ENCODE measurements at places on chromosomes 3 and 15.
A peak's percentile ranks its signal among the peaks of the same experiment; 100 is the strongest.

- DNase-seq = no peak
Observed at GRCh38 chr3:98966434-98966833, 64.9 kb upstream of the DCBLD2 start.

DNA sequence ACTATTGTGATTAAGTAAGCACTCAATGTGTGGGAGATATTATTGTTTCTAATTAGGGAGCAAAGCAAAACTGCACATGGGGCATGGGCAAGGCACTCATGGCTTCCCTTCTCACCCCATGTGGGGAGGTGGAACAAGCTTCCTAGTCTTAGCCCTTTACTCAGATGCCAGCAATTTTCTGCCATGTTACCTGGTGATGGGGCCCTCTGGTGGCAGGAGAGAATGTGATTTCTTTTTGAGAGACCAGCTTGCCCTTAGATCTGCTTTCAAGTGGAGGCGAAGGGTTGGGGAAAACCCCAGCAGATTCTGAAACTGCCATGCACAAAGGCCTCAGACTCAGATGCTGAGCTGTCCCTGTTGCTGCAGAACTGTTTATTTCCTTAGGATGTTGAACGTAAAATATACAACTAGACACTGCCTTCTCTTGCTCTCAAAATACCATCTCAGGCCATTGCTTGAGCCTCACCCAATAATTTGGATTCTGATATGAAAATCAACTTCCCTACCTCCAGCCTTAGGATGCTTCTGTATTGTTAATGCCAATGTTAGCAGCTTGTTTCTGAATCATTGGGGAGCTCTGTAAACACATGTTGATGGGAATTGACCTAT lies 130.2 kb upstream of the TPRG1 start:
- peak; percentile 86 for DNase-seq

GRCh38 chr3:178100908-178101307 lies 435.3 kb upstream of the KCNMB2 start:
- DNase-seq = no peak

- no peak for DNase-seq
Observed at GRCh38 chr3:128278130-128278529, 124.8 kb downstream of the EEFSEC start.

- DNase-seq = peak; percentile 9
Observed at GRCh38 chr3:60298141-60298540, 953.1 kb downstream of the FHIT start.

DNA sequence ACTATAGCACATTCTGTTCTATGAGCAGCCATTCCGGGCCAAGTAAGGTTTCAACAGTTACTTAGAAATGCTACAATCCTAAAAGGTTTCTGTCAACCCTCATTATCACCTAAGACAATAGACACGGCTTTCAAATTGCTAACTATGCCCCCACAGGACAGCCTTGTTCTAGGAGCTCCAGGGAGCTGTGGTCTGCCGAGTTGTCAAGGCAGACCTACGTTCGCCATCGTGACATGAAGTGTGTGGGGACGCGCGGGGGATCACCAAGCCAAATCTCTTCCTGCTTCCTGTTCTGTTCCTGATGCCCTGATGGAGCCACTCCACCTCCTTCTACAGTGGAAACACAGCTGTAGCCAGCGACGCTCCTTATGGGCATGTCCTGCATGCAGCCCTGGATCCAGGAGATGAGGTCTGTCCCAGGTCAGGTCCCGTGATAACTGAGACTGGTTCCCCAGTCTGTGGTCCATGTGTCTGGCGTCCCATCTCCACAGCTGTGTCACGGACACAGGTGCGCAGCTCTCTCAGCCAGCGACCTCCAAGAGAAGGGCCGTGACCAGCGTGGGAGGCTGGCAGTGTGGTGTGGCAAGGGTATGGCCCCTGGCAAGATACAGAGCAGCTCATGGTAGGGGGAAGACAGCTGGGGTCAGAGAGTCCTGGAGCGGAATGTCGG lies 82.8 kb downstream of the PCSK6 start:
- DNase-seq = no peak

GRCh38 chr3:126807795-126808194 lies 103.8 kb downstream of the CHCHD6 start:
- DNase-seq = no peak

All from common myeloid progenitor, CD34-positive (primary cell).